ENCODE measurements at places on chromosomes 7 and 10.

GRCh38 chr10:98664329-98665042 lies 217.8 kb upstream of the HPS1 start:
- DNase-seq = no peak

DNA sequence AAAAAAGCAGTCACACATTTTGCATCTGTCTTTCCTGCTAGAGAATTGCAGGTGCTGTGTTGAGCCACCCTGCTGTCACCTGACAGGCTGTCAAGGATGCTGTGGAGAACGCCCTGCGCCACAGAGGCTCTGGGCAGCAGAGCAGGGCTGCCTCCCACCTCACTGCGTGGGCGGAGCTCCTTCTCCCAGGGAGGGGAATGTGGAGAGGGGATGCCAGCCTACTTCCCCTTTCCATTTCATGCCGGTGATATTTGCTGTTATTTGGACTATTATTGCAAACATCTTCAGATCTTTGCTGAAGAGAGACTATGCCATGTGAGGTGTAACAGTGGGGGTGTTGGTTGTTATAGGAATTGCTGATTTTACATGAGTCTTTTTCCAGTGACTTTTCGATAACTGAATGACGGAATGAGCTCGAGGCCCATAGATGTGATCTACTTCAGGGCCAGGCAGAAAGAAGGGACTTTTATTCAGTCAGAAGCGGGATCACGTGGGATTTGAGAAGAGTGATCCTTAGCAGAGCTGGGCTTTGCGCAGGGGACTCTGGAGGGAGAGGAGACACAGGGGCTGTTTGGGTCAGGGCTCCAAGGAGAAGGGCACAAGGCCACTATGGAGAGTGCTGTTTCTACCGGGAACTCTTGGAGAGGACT lies 13.6 kb upstream of the PRKAG2 start:
- DNase-seq = no peak

DNA sequence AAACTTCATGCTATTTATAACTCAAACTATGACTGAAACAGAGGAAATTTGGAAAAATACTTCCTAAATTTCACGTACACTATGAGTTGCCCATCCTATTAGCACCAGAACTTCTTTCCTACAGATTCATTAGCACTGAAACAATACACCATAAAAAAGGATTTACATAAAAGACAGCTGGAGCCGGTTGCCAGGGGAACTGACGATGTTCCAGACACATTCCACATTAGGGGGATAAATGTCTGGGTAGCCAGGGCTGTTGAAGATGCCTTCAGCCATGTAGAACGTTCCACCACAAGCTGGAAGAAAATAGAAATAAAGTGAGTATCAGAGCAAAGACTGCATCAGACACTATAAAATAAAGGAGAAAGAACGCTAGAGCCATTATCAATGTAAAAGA lies 129.8 kb upstream of the RSU1 start:
- DNase-seq = no peak

DNA sequence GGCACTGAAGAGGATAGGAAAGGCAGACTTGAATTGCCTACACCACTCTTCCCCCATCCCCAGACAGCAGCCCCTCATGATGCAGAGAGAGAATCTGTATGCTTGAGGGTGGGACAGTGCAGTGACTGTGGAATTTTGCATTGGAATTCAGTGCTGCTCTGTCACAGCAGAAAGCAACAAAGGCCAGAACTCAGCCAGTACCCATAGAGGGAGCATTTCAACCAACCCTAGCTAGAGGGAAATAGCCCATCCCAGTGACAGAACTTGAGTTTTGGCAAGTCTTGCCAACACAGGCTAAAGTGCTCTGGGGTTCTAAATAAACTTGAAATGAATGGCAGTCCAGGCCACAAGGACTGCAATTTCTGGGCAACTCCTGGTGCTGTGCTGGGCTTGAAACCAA lies 80.4 kb downstream of the TES start:
- DNase-seq = no peak

GRCh38 chr10:63208986-63209385 lies 75.9 kb downstream of the NRBF2 start:
- no peak for DNase-seq

DNA sequence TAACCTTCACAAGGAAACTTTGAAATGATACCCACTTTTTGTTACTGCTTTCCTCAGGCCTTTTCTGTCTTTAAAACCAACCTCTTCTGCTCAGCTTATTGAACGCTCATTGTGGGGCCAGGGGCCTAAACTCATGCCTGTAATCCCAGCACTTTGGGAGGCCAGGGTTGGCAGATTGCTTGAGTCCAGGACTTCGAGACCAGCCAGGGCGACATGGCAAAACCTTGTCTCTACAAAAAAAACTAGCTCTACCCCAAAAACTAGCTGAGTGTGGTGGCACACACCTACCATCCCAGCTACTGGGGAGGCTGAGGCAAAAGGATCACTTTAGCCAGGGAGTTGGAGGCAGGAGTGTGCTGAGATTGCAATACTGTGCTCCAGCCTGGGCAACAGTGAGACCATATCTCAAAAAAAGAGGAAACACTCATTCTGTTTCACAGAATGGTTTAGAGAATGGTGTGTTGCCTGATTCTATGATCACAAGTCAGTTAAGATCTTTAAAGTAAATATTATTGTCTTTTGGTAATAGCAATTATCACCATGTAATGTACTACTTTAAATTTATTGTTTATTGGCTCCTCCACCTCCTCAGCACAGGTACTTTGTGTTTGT lies 51.1 kb downstream of the KCTD7 start:
- DNase-seq = no peak

GRCh38 chr7:94832051-94832450 lies 75.3 kb upstream of the PPP1R9A start:
- DNase-seq = no peak

GRCh38 chr7:155219947-155220769 lies 77.5 kb upstream of the INSIG1 start:
- no peak for DNase-seq

- no peak for DNase-seq
These were observed 226.5 kb upstream of the HPS1 start for GRCh38 chr10:98673171-98673782.

- DNase-seq = no peak
These were observed 389.0 kb upstream of the SORCS1 start for GRCh38 chr10:107553470-107553869.

DNA sequence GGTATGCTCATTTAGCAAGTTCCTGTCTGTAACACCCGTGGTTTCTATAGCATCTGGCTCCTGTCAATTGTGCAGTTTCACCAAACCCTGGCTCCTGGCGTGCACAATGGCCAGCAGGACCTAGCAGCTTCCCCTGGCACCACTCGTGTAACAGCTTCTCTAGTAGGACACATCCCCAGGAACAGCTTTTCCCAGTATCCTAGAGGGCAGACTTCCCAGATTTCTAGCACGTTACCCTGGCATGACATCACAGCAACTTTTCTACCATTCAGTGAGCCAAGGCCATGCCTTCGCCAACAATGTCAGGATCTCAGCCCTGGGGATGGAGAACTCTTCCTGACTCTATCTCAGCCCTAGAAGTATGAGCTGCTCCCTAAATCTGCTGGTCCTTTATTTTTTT lies 6.5 kb downstream of the YME1L1 start:
- DNase-seq = no peak

- no peak for DNase-seq
These were observed 373.9 kb downstream of the SFMBT2 start for GRCh38 chr10:7036951-7037350.

DNA sequence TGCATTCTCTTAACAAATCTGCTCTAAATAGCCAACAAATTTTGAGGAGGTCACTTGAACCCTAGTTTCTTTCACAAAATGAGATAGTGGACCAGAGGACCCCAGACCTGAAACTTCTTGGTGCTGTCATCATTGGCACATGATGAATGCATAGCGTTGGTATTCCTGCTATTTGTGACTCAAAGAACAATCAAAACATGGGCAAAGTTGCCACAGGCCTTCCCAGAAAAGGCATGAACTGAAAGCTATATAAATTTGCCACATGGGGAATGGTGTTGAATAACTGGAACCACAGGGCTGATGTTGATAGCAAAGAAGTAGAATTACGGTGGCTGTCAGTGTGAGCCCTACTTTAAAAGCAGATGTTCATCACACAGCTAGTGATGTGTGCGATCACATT lies 219.9 kb upstream of the KMT2E start:
- no peak for DNase-seq

DNA sequence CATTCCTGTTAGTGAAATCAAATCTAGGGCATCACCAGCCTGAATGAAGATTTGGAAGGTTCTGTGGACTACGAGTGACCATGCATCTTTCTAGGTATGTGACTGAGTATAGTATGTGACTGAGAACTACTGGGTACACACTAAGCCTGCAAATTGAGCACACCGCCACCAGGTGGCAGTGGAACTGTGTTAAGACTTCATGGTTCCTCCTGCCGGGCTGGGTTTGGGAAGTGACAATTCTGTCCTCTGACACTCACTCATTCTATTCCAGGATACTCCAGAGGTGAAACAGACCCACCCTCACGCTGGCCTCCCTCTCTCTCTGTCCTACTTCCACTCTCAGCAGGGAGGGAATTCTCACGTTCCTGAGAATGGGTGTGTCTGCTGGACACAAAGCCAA lies 84.0 kb upstream of the TMEM248 start:
- no peak for DNase-seq

- DNase-seq = no peak
These were observed 28.4 kb upstream of the SEMA3E start for GRCh38 chr7:83677180-83677866.

- no peak for DNase-seq
These were observed 33.4 kb upstream of the BMPR1A start for GRCh38 chr10:86723009-86723408.

GRCh38 chr7:124764847-124765400 lies 668 bp downstream of the GPR37 start:
- no peak for DNase-seq

DNA sequence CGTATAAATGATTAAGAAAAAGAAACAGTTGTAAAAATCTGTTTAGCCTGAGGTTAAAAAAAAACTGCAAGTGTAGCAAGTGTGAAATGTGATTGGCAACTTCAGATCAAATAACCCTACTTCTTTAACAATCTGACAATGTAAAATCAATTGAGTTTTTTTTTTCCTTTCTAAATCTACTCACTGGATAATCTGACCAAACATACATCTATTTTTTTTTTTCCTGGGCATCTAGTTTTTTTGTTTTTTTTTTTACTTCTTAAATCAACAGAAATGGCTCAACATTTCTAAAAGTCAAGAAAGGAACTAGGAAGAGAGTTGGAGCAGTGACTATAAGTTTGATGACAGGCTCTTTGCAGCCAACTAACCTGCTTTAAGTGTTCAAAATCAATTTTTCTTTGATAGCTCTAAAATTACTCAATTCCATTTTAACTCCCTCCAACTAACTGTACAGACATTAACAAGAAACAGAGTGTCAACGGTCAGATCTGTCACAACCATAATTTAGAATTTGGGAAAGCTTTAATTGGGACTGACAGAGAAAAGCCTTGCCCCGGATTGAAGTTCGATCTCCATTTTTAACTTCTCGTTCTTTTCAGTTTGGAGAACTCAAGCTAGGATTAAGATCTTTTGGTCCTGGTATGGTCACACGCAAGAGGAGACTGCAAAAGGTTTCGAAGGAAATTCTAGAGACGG lies 1.2 kb downstream of the ARL3 start:
- DNase-seq = no peak

DNA sequence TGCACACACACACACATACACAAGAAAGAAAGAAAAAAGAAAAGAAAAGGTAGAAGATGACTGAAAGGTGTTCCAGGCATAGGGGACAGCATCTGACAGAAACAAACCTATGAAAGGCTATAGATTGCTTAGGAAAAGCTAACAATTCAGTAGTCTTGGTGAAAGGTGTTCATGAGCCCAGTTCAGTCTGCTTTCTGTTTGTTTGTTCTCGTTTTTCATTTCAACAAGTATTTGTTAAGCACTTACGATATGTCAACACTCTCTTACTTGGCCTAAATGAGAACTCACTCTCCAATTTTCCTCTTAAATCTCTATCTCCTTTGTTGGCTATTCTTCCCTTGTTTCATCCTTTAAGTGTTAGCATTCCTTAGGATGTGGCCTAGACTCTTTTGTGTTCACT lies 133.2 kb downstream of the GRM8 start:
- DNase-seq = no peak

DNA sequence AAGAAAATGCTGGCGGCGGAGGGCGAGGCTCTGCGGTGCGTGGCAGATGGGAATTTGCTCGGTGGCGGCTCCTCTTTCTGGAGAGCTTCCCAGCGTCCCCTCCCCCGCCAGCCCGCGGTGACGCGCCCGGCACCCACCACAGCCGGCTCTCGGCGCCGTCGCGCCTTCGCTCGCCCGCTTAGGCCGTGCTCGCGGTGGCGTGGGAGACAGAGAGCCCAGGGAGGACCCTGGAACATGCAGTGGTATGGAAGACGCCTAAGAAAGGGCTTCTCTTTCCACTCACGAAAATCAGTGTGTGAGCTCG lies 576 bp upstream of the CSGALNACT2 start:
- DNase-seq = no peak

GRCh38 chr7:22809902-22810642 lies 12.6 kb downstream of the TOMM7 start:
- DNase-seq = no peak

GRCh38 chr7:21318916-21319270 lies 109.0 kb upstream of the SP4 start:
- DNase-seq = no peak

- no peak for DNase-seq
These were observed 71.7 kb downstream of the MYL10 start for GRCh38 chr7:101557421-101557820.
